GM13976 (cell line): ENCODE measurements at places on chromosomes 2 and 18.
A peak's percentile ranks its signal among the peaks of the same experiment; 100 is the strongest.

- no peak for DNase-seq
These were observed 46.4 kb upstream of the IL1RL1 start for GRCh38 chr2:102264952-102265351.

- no peak for DNase-seq
These were observed 6.7 kb upstream of the IL1A start for GRCh38 chr2:112791019-112791418.

DNA sequence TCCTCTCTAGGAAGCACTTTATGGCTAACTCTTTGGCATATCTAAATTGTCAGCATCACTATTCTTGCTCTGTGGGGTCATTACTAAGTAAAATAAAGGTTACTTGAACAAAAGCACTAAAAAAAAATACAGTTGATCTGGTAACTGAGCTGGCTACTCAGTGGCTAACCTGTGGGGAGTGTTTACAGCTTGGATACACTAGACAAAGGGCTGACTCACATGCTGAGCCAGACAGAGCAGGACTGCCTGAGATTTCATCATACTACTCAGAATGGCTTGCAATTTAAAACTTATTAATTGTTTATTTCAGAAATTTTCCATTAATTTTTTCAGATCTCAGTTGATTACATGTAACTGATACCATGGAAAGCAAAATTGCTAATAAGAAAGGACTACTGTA is 1690.4 kb upstream of the SLC39A10 start:
- no peak for DNase-seq

- DNase-seq, result no peak
These were observed 149.7 kb downstream of the ST6GAL2 start for GRCh38 chr2:106736221-106736620.

- DNase-seq, result peak; percentile 30
These were observed 137.9 kb upstream of the VRK2 start for GRCh38 chr2:57908736-57909161.

GRCh38 chr2:45836316-45836715 is 184.8 kb downstream of the PRKCE start:
- no peak for DNase-seq

DNA sequence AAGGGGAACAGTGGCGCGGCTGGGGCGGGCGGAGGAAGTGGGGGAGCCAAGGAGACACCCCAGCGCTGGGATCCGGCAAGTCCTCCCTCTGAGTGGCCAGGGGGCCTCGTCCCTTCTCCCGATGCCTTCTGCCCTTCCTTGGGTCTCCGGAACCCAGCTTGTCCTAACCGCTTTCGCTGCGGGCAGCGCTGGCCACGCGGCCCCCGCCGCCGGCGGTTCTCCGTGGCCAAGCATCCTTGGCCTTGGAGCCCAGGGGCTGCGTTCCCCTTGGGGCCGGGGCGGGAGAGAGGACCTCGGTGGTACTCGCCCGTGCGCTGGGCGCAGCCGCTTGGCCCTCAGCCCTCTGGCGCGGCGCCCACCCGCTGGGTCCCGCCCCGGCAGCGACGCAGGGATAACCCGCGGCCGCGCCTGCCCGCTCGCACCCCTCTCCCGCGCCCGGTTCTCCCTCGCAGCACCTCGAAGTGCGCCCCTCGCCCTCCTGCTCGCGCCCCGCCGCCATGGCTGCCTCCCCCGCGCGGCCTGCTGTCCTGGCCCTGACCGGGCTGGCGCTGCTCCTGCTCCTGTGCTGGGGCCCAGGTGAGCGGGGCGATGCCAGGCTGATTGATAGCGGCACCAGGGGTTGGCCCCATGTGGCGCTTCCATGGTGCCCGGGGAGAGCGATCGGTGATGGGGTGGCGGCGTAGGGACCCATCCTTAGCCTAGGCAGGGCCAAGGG is 128.7 kb downstream of the UXS1 start:
- no peak for DNase-seq

GRCh38 chr2:235149240-235149659 is 197.4 kb downstream of the SH3BP4 start:
- DNase-seq, result no peak

DNA sequence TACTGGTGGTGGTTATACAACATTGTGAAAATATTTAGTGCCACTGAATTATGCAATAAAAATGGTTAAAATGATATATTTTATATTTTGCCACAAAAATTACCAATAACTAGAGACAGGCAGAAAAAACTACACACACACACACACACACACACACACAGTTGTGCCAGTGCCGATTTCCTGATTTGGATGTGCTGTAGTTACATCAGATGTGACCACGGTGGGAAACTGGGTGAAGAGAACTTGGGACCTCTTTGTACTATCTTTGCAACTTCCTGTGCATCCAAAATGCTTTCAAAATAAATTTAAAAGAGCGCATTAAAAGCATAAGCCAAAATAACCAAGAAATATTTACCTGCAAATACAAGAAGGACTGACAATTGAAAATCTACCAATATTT is 61.6 kb upstream of the CCBE1 start:
- no peak for DNase-seq

- peak; percentile 36 for DNase-seq
These were observed 102.6 kb downstream of the PTPN4 start for GRCh38 chr2:119862127-119862889.

DNA sequence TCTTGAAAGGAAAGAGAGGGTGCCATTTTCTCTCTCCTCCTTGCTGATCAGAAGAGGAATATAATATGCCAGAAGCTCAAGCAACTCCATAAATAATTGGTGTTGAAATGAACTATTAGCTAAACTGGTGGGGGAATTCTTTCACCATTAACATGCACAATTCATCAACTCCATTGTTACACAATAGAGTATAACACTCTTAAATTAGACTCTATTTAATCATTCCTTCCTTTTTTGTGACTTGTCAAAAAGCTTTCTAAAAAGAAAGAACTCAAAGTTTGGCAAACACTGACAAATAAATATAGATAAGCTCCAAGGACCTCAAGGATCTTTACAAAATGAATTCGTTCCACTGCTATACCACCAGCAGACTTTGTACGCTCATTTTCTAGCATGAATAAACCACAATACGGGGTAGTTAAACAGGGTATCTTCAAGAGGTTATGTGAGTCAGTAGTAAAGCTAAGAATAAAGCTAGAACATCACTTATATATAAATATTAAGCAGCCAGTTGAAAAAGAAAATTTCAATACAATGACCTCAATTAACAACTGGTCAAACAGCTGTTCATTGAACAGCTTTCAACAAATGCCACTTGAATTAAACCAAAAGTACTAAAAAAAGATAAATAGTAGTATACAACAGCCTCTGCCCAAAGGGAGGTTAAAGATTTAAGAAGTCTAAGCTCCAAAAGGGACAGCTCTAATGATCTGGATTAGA is 6.4 kb downstream of the TRAK2 start:
- no peak for DNase-seq

- DNase-seq, result no peak
These were observed 201.7 kb upstream of the HS6ST1 start for GRCh38 chr2:128520340-128520739.

DNA sequence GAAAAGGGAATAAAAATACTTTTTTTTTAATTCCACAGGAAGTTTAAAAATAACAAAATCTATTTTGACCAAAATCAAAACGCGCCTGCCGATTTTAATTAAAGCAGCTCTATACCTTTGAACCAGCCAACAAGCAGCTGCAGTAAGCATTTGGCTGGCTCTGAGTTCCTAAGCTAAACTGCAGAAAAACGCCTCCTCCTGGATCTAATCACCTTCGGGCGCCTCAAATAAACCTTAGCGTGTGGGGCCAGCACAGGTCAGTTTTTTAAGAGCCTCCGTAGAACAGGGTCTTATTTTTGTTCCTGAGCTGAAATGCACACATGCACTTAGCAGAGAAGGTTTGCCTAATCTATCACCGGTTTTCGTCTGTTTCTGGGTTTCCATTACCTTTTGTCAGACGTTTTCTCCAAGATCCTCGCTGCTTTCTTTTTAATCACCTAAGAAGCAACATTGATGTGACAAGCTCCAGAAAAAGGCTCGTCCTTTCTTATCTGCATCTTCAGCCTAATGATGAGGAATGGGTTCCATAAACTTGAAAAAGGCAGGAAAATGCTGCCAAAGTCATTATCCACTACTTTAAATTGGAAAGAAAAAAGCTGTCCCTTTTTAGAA is 64.7 kb upstream of the HNRNPA3 start:
- no peak for DNase-seq

- DNase-seq, result no peak
These were observed 990.9 kb upstream of the ACVR2A start for GRCh38 chr2:146853741-146854444.

- no peak for DNase-seq
These were observed 211.8 kb downstream of the SLC8A1 start for GRCh38 chr2:40240070-40240469.

DNA sequence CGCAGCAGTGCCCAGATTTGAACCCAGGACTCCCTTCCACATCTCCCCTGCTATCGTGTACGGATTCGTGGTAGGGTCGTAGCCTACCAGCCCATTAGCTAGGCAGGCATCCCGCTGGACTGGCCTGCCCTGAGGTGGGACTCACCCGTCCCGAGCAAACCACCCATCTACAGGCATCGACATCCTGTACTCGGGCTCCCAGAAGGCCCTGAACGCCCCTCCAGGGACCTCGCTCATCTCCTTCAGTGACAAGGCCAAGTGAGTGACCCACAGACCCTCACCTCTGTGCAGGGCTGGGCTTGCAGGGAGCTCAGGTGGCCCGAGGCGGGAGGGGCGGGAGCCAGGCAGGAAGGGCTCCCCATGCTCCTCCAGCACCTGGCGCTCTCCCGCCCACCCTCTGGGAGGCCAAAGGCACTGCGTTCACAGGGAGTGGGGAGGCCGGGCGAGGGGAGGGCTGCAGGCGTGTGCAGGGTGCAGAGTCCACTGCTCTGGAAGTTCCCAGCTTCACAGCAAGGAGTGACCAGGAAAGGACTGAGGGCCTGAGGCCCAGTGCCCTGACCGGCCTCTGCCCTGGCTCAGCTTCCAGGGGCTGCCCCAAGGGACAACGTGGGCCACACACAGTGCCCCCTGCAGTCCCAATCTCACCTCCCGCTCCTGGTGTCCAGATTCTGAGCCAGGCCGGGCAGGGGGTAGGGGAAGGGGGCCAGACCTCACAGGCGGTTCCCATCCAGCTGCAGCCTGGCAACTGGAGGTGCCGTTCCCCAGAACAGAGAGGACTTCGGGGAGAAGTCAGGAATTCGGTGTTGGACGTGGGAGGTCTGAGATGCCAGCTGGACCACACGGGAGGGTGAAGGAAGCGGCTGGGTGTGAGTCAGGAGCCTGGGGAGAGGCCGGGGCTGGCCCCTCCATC is 5.4 kb downstream of the AGXT start:
- DNase-seq, result no peak

- peak; percentile 69 for DNase-seq
These were observed 31.3 kb downstream of the DGKD start for GRCh38 chr2:233385489-233386044.
